ENCODE measurements at places on chromosomes 13 and 19. TPM values are rescaled to one million over a fixed set of nuclear protein-coding genes. Genes with fewer than 3 reads are reported as not detected.

Gene PODNL1
- total RNA-seq, result 2.6 TPM

Gene ZNF575
- total RNA-seq, result 0.64 TPM

Gene SOHLH2
- total RNA-seq, result 0.43 TPM

Gene ZNF486
- 3.5 TPM for total RNA-seq

Gene ZNF66
- 1.7 TPM for total RNA-seq

Gene CLEC17A
- total RNA-seq, result not detected

Gene CERS1
- total RNA-seq, result 0.32 TPM

Gene MYO1F
- total RNA-seq, result 0.32 TPM

DNA sequence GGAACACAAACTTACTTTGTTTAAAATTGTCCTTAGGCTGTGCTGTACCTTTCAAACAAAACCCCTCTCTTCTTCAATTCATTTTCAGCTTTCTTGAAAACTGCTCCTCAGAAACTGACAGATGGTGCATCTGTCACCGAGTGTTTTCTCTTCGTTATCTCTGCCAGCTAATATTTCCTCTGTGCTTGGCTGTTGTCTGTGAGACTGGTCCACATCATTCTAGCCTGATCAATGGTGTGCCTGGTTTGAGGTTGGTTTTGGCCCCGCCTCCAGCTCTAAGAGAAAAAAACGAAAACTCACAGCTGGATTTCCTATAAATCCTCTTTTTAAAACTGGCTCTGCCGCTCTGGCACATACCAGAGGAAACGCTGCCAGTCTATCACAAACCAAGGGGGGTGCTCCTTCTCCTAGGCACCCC is 79.7 kb downstream of the STARD13 start:
- peak; percentile 87 for DNase-seq

- no peak for DNase-seq
Observed at GRCh38 chr19:6947745-6948144, 60.4 kb downstream of the ADGRE1 start.

DNA sequence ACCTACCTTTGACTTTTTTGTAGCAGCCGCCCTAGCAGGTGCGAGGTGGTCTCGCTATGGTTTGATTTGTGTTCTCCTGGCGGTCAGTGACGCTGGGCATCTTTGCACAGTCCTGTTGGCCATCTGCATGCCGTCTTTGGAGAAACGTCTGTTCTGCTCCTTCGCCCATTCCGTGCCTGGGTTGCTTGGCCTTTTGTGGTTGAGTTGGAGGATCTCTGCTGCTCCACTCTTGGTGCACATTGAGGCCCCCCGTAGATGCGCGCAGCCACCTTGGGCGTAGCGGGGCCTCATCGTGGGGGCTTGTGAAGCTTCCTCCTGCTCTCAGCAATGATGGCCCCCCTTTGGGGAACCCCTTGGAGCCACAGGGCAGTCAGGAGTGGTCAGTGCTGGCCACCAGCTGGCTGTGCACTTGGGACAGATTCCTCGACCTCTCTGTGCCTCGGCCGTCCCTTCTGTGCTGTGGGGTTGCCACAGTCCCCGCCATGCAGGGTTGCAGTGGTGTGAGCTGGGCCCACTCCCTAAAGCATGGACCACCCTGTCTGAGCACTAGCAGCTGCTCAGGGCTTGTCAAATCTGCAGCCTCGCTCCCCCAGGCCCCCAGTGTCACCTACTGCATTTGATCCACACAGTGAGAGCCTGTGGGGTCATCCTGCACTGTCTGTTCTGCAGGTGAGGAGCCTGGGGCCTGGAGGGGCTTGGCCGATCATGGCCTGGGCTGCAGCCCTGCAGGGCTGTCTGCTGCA is 170.8 kb downstream of the KDM4B start:
- no peak for DNase-seq

- no peak for DNase-seq
Observed at GRCh38 chr19:56969156-56969555, 128.6 kb upstream of the PEG3 start.

GRCh38 chr13:29476046-29476445 is 119.4 kb downstream of the SLC7A1 start:
- no peak for DNase-seq

DNA sequence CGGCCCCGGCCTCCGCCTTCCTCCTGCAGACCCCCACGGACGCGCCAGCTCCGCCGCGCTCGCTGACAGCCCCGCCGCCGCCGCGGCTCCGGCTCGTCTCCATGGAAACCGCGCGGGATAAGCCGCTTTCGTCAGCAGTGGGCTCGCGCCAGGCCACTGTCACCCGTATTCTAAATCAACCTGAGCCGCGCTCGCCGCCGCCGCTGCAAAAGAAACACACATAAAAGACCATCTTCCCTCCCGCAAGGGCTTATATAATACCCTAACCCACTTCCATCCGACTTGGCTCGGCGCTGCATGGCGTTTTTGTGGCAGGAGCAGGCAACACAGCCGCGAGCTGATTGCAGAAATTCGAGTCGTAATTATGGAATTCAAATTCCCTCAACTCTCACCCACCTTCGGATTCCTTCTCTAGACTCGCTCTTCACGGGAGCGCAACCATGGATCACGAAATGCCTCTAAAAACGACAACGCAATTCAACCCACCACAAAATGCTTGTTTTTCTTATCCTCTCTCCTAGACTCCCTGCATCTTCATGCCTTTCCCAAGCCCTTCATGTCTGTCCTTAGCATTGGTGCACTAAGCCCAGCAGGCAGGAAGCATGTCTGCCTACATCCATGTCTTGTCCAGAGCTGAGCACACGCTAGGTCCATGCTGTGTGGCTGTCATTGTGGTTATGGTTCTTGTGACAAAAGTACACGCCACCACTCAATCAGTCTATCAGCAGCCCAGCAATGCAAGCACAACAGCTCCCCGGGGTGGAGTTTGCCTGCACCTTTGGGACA is at the start of gene AMER2:
Gene AMER2 (minus strand): TSS at position 772 of the 786 bp plus-strand sequence. CDS start 669 bp downstream, at position 103.
- peak; percentile 17 for DNase-seq
